Activated CD4-positive, CD25-positive, alpha-beta regulatory T cell (primary cell): ENCODE measurements at places on chromosomes 3 and 15.
A peak's percentile ranks its signal among the peaks of the same experiment; 100 is the strongest.

GRCh38 chr15:64558460-64559179 lies 98.2 kb downstream of the ZNF609 start:
- DNase-seq, result no peak

DNA sequence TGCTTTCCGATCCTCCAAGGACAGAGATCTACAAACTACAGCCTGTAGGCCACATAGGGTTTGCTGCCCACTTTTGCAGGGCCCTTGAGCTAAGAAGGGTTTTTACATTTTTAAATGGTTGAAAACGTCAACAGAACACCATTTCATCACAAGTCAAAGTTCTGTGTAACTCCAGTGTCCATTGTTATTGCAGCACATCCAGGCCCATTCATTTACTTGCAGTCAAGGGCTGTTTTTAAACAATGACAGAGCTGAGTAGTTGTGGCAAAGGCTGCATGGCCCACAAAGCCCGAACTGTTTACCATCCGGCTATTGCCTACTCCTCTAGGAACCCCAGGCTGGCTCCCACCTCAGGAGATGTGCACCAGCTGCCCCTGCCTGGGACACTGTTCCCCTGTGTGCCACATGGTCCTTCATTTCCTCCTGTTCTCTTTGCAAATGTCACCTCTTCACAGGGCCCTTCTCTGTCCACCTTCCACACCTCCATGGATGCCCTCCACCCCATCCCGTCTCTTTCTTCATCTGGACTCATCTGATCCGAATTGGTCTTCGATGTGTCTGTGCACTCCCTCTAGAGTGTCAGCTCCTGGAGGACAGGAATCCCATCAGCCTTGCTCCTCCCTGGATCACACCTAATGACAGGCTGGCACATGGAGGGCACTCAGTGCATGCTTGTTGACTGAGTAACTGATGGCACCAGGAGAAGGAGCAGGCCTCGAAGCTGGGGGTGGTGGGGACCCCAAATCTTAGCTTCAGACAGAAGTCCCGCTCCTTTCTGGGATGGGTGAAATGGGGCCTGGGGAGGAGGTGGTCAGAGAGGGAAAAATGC lies 69.5 kb upstream of the IQSEC1 start:
- no peak for DNase-seq

GRCh38 chr3:50604628-50605588 lies 6.7 kb downstream of the CISH start:
- no peak for DNase-seq

DNA sequence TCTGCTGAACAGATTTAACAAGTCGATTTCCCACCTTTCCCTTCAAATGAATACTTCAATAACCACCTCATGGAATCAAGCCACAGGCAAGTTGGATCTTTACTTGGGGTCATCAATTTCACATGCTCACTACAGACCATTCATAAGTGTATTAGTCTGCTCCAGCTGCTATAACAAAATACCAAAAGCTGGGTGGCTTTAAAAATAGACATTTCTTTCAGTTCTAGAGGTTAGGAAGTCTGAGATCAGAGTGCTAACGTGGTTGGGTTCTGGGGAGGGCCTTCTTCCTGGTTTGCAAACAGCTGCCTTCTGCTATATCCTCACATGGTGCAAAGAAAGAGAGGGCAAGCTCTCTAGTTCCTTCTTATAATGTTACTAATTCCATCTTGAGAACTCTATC lies 5.1 kb downstream of the GPR176 start:
- DNase-seq, result no peak

GRCh38 chr3:13007251-13007941 lies 65.8 kb downstream of the IQSEC1 start:
- no peak for DNase-seq

GRCh38 chr3:60509471-60509870 lies 741.8 kb downstream of the FHIT start:
- DNase-seq, result no peak

DNA sequence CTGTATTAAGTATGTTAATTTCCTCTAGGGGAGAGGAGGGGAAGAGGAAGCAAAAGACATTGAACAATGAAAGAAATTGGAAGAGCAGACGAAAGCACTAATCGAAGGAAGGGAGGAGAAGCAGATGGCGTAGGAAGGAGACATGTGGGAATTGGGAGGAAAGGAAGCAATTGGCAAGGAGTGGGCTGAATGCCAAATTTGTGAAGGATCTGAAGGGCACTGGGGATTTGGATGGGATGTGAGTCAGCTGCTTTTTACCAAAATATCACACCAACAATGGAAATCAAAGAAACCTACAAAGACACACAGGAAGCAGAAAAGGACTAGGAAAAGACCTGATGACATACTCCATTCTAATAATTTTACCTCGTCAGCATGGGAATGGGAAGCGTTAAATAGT lies 1029.8 kb downstream of the ROBO1 start:
- DNase-seq, result no peak

DNA sequence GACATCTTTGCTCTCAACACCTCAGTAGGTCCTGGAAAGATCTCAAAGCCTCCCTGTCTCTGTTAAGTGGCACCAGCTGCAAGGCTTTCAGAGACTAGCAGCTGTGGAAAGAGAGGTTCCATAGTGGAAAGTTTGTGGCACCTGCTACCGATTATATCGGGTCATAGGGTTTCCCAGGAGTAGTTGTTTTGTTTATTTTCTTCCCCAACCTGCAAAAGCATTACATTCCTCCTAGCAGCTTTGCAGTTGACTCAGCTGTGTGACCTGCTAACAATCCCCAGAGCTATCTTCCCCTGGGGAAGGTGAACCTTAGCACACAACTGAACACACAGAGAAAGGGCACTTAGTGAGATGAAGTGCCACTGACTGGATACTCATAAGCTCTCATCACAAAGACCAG lies 598.9 kb upstream of the GRM7 start:
- no peak for DNase-seq

DNA sequence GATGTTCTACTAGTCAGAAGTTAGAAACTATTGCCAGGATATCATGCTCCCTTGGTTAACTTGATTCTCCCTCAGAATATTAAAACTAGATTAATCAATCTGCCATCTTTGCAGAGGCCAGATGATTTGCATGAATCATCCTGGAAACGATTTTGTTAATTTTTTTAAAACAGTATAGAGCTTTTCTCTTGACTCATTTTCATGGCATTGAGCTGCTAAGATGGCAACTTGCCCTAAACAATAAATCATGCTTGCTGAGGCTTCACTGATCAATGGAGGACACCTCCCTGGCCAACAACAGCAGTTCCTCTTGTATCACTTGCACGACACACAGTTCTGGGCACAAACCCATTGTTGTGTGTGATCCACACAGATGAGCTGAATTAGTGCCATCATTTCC lies 109.1 kb downstream of the COL6A6 start:
- DNase-seq, result no peak

- no peak for DNase-seq
These were observed 26.9 kb upstream of the MFSD1 start for GRCh38 chr3:158774965-158775364.

GRCh38 chr3:184740509-184741258 lies 28.8 kb upstream of the MAGEF1 start:
- no peak for DNase-seq

DNA sequence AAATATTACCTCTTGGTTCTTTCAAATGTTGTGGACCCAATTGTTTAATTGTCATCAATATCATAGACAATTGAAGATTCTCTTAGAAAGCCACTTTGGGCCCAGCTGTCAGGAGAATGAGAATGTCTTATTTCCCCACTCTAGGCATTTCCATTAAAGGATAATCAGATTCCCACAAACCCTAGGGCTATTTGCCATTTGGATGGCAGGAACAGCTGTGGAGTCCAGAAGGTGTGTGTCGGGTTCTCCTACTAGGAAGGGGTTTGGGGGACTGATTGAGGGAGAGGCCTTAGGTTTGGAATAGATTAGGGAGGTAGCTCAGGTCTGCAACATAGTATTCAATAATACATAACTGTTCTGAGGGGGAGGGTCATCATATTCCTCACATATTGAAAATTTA lies 35.2 kb upstream of the PLSCR5 start:
- DNase-seq, result no peak

DNA sequence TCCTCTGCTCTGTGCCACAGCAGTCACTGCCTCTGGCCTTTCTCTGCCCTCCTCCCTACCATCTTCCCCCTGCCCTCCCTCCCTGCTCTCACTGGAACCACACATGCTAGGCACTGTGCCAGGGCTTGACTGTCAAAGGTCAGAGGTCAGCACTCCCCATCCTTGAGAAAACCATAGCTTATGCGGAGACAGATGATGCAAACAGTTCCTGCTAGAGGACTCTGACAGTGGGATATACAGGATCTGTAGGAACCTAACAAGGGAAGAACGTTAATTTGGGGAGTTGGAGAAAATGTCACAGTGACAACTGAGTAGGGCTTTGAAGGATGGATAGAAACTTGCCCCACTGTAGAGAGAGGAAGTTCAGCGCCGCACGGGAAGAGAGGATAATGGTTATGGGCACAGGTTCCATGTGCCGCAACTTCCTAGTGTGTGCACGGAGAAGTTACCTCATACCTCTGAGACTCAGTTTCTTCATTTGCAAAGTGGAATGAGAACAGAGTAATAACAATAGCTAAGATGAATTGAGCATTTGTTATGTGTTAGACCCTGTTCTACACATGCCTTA lies 29.3 kb upstream of the XYLB start:
- DNase-seq, result no peak

DNA sequence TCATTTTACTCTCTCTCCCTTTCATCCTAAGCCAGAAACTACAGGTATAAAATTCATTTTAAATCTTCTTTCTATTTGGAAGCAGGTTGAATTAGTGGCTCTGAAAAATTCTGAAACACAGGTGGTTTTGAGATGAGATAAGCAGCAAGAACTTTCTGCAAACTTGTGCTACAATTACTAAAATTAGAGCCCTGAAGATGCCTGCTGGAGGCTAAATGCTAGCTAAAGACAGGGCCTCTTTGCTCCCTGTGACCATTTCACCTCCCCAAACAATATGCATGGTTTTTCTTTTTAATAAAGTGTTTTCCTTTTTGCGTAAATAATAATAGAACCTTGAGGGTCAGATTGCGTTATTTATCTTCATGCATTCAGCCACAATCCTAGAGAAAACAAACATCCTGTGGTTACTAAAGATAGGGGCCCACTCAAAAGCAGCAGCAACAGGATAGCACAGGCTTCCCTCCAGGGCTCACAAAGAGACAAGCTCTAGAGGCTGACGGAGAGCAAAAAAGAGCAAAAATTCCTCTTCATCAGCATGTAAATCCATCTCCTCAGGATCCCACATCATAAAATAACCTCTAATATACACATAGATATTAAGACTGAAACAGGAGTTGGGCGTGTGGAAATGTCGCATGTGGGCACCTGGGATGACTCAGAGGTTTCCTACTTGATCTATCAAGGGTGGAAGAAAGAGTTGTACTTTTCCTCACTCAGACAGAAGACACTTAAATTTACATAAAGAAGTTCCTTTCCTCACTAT lies 26.5 kb upstream of the CP start:
- no peak for DNase-seq

DNA sequence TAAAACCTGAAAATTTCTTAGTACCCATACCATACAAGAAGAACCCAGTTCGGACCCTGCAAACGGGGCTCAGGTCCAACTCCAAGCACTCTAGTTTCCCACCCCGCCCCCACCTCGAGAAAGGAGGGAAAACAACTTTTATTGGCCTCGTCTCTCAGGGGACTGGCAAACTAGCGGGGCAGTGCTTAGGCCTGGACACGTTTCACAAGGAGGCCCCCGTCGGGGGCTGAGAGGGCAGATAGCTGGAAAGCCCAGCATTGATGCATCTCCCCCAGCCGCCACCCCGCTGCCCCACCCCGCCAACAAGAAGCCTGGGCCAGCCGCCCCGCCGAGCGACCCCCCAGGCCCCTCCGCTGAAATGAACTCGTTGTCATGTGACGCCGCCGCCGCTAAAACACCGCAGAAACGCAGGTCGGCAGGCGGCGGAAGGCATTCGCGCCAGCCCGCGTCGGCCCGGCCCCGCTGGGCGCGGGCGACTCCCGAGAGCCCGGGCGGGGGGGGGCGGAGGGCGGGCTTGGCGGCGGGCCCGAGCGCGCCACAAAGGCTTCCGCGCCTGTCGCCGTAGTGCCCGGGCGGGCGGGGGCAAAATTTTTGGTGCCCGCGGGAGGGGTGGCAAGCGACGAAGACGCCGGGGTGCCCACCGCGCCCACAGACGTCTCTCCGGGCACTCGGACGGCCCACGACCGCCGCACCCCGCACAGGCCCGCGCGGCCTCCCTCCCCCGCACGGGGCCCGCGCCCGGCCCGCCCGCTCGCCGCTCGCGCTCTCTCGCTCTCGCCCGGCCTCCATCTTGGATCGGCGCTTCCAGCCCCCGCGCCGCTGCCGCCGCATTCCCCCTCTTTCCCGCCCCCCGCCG lies 634 bp downstream of the STAG1 start:
- peak; percentile 37 for DNase-seq

DNA sequence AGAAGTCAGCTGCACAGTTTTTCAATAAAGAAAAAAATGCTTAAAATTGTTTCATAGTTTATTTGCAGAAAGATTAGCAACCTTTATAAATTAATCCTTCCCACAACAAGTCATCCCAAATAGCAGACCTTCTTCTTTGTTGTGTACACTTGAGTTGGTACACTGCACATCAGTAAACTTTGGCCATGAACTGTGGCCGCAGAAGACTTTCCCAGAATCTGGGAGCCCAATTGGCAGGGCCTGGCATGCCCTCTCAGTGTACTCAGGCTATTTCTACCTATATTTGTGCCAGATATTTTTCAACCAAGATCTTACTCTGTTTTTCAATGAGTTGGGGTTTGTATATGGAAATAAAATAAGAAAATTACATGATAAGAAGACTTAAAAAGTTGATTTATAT lies 133.1 kb downstream of the DIPK2A start:
- no peak for DNase-seq

DNA sequence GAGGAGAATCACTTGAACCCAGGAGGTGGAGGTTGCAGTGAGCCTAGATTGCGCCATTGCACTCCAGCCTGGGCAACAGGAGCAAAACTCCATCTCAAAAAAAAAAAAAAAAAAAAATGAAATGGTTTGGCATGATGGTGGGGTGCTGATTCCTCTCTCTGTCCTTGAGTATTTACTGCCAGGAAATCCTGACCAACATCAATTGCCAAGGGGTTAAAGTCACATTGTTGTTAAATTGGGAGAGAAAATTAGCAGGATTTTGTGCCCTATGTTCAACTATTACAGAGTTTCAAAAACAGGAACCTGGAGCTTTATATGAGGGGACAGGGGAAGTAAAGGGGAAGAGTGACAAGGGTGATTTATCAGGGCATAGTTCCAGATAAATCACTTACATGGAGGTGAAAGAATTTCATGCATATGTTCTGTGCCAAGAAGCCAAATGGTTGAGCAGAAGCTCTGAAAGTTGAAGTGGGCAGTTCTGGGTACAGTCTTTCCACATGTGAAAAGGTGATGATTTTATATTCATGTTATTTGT lies 70.5 kb upstream of the TSEN2 start:
- DNase-seq, result no peak

DNA sequence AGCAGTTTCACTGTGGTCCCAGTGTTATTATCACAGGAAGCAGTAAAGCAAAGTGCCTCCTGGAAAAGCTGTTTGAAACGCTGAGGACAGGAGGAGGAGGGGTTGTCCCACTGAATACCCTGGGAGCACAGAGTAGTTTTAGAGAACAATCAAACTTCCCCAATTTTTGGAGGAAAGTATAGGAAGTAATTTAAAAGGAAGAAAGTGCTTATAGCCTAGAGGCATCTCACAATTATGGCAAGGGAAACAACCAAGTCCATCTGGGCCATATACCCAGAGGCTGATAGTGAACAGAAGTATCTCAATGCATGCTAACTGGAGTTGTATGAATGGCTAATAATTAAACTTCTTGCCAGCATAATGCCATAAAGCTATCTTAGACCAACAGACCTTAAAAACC lies 137.2 kb upstream of the EPHA6 start:
- DNase-seq, result no peak
